CD8-positive, alpha-beta memory T cell (primary cell): ENCODE measurements at places on chromosomes 4 and X.

DNA sequence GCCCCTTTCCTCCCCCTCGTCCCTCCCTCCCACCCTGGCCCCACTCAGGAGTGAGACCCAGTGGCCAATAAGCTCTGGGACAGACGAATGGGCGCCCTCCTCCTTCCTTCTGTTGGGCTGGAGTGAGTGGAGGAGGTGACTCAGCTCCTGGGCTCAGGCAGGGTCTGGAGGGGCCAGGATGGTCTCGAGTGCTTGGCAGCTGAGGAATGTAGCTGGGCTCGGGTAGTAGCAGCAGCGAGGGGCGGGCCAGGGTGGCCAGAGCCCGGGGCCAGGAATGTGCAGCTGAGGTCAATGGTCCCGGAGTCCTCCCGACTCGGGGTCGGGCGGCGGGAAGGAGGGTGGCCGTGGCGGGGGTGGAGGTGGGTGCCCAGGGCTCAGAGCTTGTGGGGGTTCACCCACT, 15.0 kb downstream of the G6PD start:
- no peak for DNase-seq

DNA sequence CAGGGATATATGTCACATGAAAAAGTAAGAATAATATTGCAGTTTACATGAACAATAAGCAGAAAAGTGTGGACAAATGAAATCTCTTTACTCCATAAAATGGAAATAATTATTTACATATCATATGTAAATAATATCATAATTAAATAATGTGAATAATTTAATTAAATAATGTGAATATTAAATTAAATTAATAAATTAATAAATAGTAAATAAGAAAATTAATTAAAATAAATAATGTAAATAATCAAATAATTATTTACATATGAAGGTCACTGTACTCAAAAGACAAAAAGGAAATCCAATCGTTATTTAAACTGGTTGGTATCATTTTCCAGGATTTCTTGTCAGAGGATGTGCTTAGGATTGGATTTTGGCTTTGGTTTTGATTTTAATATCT, 201.1 kb upstream of the ETNPPL start:
- DNase-seq = no peak

DNA sequence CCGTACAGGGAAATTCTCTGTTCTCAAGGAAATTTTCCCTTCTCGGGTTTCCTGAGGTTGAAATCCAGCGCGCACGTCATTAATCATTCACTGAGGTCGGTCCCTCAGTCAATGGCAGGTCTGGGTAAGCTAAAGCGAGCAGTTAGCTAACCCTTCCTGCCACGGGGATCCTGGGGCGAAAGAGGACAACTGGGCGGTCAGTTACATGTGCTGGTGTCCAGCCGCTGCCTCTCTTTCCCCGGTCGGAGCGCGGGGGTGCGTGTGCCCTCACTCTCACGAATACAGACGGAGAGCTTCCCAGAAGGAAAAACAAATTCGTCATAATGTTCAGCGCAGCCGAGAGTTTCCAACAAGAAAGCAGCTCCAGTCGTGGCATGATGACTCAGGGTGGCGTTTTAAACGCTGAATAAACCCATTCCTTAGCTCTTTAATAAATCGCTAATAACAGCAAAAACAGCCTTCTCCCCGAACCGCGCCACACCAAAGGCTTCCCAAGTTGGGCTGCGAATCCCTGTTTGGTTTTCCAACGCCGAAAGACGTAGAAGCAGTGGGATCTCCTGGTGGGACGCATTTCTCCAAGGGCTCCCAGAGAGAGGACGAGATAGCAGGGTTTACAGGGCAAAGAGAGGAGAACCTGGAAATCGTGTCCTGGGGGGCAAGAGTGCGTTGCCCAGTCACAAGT, 752 bp upstream of the FGF5 start:
- no peak for DNase-seq

GRCh38 chr4:110107866-110108265, 90.5 kb downstream of the ELOVL6 start:
- no peak for DNase-seq

GRCh38 chr4:61505773-61506685, 305.9 kb downstream of the ADGRL3 start:
- DNase-seq = no peak
